ENCODE measurements at places on chromosomes 1 and 21.

DNA sequence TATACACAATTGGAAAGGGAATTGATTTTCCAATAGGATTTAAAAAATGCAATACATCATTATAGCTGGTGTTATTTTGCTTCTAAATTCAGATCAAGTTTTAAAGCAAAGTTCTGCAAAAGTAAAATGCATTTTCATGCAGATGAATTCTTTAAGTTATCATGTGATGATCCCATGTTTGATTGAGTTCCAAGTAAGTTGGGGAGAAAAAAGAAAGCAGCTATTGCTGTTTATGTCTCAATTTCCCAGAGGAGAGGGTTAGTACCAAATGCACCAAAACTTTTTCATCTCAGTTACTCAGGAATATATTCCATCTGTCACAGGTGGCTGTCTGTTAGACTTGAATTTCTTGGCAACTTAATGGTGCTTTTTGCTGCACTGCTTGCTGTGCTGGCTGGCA is 29.7 kb downstream of the HSPA13 start:
- no peak for DNase-seq

DNA sequence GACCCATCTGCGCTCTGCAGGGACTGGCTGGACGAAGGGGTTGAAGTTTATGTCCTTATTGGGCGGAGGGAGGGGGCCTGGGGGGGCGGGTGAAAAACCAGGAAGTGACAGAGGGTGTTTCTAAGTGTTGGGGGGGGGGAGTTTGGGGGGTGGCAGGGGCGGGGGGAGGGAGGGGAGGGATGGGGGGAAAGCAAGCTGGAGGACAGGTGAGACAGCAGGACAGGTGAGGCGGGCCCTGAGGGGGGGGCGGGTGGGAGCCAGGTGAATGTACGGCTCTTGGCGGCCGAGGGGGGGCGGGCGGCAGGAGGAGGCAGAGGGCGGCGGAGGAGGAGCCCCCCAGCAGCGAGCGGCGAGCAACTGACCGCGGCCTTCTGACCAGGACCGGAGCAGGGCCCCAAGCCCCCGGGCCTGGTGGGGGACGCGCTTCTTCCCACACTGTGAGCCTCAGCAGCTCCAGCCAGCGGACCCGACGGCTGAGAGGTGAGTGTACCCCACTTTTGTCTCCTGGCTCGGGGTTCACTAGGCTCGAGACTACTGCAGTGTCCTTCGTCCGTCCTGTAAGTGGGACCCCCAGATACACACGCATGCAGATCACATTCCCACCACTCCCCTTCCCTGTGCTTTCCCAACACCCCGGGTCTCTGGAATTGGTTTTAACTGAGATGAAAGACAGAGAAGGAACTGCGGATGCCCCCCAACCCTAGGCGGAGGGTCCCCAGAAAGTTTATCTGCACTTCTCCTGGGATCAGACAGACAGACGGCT is at the start of gene ZBTB7B:
Gene ZBTB7B, plus strand, starts transcription at position 339 of the 763 bp plus-strand sequence. CDS start 11,859 bp downstream, outside the sequence.
- DNase-seq, result peak; percentile 84

DNA sequence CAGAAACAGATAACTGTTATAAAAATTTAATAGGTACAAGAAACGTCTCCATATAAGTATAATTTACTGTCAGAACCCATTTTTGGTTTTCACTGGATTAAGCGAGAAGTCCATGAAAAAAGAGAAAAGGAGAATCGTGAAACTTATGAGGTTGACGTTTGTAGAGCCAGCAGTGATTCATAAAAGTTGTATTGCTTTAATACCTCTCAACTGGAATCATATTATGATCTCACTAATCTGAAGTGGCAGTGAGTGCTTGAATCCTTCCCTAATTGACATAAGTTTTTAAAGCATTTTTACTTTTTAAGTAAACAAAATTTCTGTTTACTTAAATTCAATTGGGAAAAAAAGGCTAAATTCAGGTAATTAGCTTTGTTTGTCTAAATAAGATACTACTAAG is 315.3 kb downstream of the TPR start:
- DNase-seq, result no peak

GRCh38 chr1:222928212-222928611 is 113.4 kb downstream of the DISP1 start:
- no peak for DNase-seq

Data from GM13977 (cell line).